ENCODE measurements at places on chromosomes 7 and 10.

DNA sequence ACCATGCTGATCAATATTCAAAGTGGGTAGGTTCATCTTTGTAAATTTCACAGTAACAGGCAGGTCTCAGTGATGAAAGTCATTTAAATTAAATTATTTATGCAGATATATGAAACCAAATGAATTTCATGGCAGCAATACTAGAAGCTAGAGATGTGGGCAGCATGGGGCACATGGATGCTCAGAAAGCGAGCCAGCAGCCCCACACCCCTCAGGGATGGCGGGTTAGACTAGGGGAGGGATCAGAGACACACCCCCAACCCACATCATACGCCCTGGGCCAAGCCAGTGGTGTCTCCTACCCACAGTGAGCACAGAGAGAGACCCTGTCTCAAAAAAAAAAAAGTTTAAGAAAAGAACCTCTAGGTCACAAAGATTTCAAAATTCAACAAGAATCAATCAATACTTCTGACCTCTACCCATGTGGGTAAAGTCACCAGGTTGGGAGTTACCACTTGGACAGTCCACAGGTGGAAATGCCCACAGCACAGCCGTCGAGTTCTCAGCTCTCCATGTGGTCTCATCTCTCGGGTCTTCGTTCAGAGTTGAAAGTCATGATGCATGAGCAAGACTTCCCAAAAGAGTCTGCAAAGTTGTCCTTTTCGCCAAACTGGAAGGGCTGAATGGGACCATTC is 79.3 kb upstream of the PPP2R2D start:
- DNase-seq: no peak

DNA sequence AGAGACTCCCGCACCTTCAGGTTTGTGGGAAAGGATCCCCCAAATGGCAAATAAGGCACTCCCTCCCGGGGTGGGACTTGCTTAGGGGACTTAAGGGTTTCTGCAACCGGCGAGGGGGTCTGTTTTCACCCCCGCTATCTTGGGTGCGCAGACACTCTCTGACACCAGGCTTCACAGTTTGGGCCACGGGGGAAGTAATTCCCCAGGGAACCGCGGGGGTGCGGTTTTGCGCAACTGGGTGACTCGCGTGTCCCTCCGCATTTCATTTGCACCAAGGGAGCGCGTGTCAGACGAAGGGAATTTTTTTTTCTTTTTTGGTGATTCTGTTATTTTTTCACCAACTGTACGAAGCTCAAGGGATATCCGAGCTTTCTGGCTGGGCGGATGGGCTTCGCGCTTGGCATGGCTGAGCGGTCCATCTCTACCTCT is 1.7 kb downstream of the GRM8 start:
- no peak for DNase-seq

GRCh38 chr10:71973777-71974488 is 9.7 kb downstream of the CHST3 start:
- DNase-seq: no peak

DNA sequence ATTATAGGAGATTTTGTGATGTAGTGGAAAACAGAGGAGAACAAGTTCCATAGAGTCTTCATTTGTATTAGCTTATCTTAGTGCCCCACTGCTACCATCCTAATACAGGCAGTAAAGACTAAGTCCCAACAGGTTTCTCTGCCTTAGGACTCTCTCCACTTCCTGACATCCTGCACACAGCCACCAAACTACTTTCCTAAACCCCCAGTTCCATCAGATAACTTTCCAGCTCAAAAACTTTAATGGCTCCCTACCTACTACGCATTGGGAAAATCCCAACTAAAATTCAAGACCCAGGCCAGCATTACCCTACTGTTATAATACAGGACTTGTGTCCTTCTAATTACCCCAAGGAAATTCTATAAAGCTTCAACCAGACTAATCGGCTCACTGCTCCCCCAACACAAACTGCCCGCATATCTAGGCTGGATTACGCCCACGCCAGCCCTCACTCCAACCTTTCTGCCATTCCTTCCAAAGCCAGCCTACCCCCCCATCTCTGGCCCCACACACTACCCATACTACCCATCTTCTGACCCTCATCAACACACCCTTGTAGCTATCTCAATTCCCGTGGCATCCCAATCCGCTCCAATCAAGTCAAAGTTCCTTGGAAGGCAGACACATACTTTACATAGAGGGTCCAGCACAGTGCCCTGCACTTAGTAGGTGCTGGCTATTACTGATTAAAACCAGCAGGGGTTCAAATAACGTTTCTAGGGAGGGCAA is 1.4 kb downstream of the IDE start:
- no peak for DNase-seq

DNA sequence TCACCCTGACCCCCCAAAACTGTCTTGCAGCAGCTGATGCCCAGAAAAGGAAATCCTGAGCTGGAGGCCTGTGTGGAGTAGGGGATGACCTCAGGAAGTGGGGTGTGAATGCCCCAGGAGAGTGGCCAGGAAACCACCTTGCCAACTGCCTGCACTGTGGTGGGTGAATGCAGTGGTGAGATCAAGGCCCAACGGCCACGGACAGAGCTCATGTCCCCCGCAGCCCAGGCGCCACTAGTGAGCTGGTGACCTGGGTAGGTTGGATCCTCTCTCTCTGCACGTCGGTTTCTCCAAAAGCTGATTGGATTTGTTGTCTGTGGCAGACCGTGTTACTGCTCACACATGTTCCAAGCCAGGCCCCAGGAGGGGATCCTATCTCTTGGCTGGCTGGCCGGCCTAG is 448.9 kb downstream of the TCERG1L start:
- DNase-seq: no peak

DNA sequence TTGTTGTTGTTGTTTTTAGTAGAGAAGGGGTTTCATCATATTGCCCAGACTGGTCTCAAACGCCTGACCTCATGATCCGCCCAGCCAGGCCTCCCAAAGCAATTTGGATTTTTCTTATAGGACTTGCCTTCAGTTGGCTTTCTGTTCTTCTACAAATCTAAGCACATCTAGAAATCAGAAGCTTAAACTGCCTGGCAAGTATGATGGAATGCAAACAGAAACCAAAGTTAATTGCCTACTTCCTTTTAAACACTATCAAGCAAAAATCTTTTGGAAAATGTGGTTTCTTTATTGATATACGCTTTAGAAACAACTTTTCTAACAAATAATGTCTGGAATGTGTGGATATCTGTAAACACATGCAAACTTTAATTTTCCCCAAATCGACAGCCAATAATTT is 64.9 kb downstream of the USP6NL start:
- no peak for DNase-seq

DNA sequence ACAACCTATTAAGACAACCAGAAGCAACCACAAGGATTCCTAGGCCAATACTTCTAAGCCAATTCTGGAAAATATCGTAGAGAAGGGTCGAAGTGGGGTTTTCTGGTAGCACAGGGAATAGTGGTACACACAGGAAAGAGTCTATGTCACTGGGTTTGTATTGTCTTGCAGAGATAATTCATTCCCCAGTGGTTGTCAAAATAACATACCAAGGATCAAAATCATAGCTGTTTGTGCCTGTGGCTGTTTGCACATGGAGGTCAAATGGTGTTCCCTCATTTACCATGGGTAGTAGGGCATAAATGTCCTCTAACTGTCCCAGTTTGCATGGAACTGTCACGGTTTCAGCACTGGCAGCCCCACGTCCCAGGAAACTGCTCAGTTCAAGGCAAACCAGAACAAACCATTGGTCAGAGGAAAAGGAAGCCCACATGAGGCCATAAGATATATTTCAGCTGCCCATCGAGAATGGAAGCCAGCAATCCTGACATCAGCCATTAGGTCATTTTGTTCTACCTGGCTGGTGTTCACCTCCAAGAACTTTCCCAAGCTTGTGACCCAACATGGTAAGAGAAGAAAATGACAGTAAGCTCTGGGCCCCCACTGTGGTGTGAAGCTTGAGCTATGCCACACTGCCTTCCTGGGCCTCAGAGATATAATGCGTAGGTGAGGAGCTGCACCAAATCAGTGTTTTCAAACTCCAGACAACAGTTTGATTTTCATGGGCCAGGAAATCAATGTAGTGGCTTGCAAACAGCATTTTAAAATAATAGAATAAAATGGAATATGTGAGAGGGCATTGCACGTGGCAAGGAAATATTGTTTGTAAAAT is 53.9 kb upstream of the NFE2L3 start:
- no peak for DNase-seq

GRCh38 chr7:51430480-51431086 is 114.0 kb upstream of the COBL start:
- peak; percentile 48 for DNase-seq

GRCh38 chr10:72114706-72115450 is 26.5 kb upstream of the SPOCK2 start:
- DNase-seq: no peak

GRCh38 chr10:50279489-50279888 is 28.2 kb upstream of the ASAH2 start:
- no peak for DNase-seq

GRCh38 chr7:890868-891267 is 14.5 kb downstream of the GET4 start:
- no peak for DNase-seq

GRCh38 chr10:4093438-4093837 is 308.4 kb upstream of the KLF6 start:
- no peak for DNase-seq

- no peak for DNase-seq
Measured at GRCh38 chr10:28548781-28549498, 16.0 kb downstream of the WAC start.

DNA sequence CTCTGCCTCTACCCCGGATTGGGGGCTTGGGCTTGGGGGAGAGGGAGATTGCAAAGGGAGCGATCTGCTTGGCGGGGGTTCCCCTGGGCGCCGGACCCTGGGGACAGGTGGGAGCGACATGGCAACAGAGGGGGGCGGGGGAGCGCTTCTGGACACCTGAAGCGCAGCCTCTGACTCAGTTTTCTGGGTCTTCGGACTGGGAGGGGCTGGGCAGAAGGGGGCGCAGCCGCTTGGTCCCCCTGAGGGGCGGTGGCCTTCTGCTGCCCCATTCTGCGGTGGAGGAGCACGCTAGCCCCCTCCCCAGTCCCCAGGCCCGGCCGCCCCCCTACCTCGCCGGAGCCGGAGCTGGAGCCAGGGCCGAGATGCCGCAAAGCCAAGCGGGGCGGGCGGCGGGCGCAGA is 380 bp downstream of the NAT16 start:
- no peak for DNase-seq

GRCh38 chr7:130417213-130417612 is 23.6 kb downstream of the CEP41 start:
- DNase-seq: no peak

DNA sequence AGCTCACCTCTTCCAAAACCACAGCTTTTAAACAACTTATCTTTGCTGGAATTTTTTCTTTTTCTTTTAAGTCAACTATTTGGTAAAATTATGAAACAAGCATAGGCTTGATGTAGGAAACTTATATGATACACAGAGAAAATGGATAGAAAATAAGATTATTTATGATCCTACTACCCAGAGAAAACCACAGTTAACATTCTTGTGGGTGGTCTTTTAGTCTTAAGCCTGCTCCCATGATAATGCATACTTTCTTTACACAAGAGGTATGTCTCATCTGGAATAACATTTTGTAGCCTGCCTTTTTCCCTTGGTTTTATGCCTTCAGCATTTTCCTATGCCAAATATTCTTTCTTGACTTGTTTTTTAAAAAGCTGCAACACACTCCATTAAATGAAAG is 21.4 kb downstream of the PLPP4 start:
- no peak for DNase-seq

DNA sequence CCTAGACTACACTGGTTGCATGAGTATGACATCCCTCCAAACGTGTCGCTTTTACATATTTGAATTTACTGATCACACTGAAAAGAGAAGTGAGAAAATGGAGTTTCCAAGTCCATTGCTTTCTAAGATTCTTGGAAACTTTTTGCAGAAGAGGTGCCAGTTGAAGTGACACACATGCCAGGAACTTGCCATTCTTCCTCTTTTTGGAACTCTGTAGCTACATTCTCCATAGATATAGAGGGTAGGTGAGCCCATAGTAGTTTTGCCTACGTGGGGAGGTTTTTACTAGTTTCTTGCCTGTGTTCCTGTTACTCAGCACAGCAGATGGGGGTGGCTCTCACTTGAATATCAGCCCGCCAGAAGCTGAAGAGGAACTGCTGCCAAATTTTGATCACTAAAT is 286.6 kb upstream of the NRP1 start:
- DNase-seq: no peak

GRCh38 chr10:44883593-44884331 is 27.4 kb upstream of the TMEM72 start:
- no peak for DNase-seq

- DNase-seq: no peak
Measured at GRCh38 chr10:14665304-14665703, 109.4 kb downstream of the FAM107B start.

GRCh38 chr7:133003052-133003910 is 78.6 kb downstream of the CHCHD3 start:
- no peak for DNase-seq

GRCh38 chr7:135879233-135879632 is 97.9 kb downstream of the MTPN start:
- DNase-seq: no peak

- DNase-seq: no peak
Measured at GRCh38 chr7:96014617-96015016, 242.3 kb downstream of the DYNC1I1 start.

DNA sequence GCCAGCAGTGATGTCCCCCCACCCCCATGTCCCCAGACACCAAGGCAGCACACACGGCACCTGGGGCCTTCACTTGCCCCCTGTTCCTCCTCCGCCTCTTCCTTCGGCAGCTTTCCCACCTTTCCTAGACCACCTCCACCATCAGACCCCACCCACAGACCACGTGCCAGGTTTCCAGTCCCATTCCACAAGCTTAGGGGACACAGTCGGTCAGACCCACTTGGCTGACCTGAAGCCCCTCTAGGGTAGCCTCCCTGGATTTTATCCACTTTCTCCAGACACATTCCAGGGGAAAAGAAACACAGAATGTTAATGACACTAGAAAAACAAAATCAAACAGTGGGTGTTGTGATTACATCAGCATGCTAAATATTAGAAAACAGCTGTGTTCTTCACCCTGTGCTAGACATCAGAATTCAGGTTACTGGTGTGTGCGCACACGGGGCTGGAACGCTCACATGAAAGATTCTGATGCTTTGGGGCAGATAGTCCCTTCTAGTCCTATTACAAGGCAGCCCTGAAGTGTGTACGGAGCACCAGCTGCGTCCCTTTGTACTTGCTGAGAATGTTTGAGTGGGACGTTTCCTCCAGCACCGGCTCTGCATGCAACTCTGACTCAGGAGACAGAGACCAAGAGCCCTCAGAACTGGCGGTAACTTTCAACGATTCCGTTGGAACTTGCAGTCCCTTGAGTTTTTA is 75.5 kb upstream of the PPP2R2D start:
- no peak for DNase-seq
